ENCODE measurements at places on chromosomes 16 and 17.

- H3K27me3 ChIP-seq, result no peaks in the 10 kb centered on the region
- peaks cover 33% of the 10 kb centered on the region for H3K4me1 ChIP-seq
- no peak overlapping the region for H3K4me3 ChIP-seq
- no peak for DNase-seq
Observed at GRCh38 chr17:31299624-31300023, 2.6 kb upstream of the OMG start.

DNA sequence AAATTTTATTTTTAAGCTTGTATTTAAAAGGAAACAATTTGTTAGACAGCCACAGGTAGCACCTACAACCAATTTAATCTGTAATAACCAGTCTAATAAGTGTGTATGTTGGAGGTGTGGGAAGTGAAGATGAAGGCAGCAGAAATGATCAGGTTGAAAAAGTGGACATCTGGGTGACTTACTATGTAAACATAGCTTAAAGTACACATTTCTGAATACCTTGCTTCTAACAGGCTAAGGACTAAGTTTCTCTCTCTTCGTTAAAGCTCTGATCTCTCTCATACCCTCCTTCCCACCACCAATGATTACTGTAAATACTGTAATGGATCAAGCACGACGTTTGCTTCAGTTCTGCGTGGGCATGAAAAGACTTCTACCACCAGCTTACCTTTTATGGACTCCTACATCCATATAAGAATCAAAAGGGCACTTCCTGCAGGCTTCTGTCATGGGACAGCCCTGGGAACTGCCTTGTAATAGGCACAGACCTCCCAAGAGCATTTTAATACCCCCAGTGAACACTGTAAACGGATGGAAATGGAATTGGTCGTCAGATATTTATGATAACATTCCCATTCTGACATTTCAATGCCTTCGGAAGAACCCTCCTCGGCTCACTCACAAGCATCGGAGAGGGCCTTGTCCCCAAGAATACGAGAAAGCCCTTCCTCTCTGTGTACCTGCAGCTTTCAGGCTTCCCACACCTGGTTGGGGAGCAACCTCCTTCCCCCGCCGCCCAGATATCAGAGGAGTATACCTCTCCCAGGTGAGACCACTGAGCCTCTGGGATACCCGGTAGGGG, 700 bp downstream of the CCDC43 start:
- DNase-seq, result peak; percentile 12
- no peaks in the 10 kb centered on the region for H3K27me3 ChIP-seq
- peaks cover 8% of the 10 kb centered on the region for H3K36me3 ChIP-seq
- H3K4me1 ChIP-seq, result peaks cover 27% of the 10 kb centered on the region
- peak overlapping the region; percentile 93 for H3K27ac ChIP-seq

DNA sequence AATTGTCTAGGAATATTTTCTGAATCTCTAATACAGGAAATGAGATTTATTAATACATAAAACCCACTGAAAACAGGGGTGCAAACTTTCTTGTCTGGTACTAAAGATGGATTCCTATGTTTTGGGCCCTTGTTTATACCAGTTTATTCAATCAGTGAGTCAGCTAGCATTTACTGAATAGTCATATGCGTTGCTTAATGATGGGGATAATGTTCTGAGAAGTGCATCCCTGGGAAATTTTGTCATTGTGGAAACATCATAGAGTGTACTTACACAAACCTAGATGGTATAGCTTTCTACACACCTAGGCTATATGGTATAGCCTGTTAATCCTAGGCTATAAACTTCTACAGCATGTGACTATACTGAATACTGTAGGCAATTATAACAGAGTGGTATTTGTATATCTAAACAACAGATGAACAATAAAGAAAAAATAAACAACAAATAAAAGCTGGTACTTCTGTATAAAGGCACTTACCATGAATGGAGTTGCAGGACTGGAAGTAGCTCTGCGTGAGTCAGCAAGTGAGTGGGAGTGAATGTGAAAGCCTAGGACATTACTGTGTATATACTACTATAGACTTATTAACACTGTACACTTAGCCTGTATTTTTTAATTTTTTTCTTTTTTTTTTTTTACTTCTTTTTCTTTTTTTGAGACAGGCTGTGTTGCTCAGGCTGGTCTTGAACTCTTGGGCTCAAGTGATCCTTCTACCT, 63.7 kb downstream of the SIAH1 start:
- peaks cover 26% of the 10 kb centered on the region for H3K36me3 ChIP-seq
- H3K4me1 ChIP-seq, result peaks cover 48% of the 10 kb centered on the region
- no peak overlapping the region for H3K4me3 ChIP-seq
- no peaks in the 10 kb centered on the region for H3K27me3 ChIP-seq

DNA sequence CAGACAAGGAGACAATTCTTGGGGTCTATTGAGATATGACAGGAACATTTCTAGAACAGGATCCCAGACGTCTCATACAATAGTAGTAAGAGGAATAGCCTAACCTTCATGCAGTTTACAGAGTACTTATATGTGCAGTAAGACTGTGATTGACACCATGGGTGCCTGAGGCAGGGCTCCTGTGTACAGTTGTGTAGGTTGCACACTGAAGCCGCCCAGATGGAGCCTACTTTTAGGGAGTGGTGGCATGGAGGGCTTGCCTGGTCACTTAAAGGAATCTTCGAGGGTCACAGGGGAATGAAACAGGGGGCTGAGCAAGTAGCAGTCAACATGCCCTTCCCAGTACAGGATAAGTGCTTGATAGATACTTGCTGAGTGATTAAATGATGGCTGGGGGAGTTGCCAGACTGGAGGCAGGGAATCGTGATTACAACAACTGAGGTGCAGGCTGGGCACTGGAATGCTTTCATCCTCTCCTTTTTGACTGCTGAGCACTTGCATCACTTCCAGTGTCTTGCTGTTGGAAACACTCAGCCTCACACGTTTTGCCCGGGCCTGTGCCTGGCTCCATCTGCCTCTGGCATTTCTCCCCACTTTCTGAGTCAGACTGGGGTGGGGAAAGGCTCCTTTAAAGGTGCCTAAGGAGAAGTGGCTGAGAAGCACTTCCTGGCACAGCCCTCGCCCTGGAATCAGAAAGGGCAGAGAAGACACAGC, 71.0 kb downstream of the COPRS start:
- H3K36me3 ChIP-seq, result no peaks in the 10 kb centered on the region
- peaks cover 2% of the 10 kb centered on the region for H3K4me1 ChIP-seq
- H3K27ac ChIP-seq, result no peak overlapping the region
- no peak overlapping the region for H3K4me3 ChIP-seq
- no peak for DNase-seq

DNA sequence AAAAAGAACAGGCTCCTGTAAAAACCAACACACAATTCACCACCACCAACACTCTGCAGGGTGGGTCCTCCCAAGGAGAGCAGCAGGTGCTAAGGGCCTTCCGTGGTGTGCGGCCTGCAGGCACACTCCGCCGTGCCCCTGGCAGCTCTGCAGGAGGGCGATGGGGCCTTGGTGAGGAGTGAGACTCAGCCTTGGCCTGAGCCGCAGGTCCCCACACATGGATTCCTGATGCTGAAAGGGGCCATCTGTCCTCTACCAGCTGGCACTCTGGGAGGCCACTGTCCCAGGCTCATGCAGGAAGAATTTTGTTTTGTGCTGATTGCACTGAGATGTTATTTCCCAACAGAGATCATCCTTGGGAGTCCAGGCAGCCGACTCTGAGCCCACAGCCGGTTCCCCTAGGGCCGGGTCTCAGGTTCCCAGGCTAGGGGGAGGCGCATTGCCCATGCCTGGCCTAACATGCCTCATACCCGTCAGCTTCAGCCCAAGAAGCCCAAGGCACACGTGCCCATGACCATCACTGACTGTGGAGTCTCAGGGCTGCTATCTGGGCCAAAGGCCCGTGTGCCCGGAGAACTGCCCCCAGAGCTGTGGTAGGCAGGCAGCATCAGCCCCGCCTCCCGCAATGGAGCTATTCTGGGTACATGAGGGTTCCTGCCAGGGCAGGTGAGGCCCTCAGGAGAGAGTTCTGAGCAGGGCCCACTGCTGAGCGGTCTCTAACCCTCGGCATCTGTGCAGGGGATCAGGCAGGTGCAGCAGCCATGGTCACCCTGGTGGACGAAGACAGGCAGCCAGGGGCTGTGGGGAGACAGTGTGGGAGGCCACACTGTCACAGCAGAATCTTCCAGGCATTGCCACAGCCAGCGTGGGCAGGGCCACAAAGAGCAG, 97.9 kb upstream of the ZNF469 start:
- H3K4me3 ChIP-seq, result no peak overlapping the region
- peaks cover 2% of the 10 kb centered on the region for H3K36me3 ChIP-seq
- DNase-seq, result no peak
- no peak overlapping the region for H3K27ac ChIP-seq
- no peaks in the 10 kb centered on the region for H3K27me3 ChIP-seq

GRCh38 chr17:78524870-78525510, 52.2 kb downstream of the DNAH17 start:
- H3K4me3 ChIP-seq, result no peak overlapping the region
- H3K36me3 ChIP-seq, result no peaks in the 10 kb centered on the region
- H3K27ac ChIP-seq, result no peak overlapping the region
- no peaks in the 10 kb centered on the region for H3K4me1 ChIP-seq

- peaks cover 47% of the 10 kb centered on the region for H3K36me3 ChIP-seq
- no peak for DNase-seq
- H3K4me3 ChIP-seq, result no peak overlapping the region
- H3K27me3 ChIP-seq, result no peaks in the 10 kb centered on the region
- no peak overlapping the region for H3K27ac ChIP-seq
Observed at GRCh38 chr17:36505171-36505570, 18.7 kb downstream of the ZNHIT3 start.

DNA sequence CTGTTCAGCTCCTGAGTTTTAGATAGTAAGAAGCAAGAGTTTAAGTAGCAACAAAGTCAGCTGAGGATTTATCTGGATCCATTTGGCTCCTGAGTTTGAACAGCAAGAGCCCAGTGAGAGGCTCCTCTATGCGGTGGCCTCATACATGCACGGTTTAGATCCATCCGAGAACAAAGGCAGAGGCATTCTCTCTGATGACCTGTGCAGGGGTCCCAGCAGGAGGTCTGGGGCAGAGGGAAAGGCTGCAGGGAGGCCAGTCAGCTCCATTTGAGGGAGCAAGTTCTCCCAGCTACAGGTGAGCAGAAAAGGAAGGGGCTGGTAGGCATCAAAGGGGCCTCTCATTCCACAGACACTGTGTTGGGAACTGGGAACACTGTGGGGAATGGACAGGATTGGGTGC, 16.5 kb downstream of the PITPNM3 start:
- H3K36me3 ChIP-seq, result no peaks in the 10 kb centered on the region
- H3K4me3 ChIP-seq, result no peak overlapping the region
- no peaks in the 10 kb centered on the region for H3K4me1 ChIP-seq
- no peak for DNase-seq
- H3K27me3 ChIP-seq, result no peaks in the 10 kb centered on the region
- H3K27ac ChIP-seq, result no peak overlapping the region

DNA sequence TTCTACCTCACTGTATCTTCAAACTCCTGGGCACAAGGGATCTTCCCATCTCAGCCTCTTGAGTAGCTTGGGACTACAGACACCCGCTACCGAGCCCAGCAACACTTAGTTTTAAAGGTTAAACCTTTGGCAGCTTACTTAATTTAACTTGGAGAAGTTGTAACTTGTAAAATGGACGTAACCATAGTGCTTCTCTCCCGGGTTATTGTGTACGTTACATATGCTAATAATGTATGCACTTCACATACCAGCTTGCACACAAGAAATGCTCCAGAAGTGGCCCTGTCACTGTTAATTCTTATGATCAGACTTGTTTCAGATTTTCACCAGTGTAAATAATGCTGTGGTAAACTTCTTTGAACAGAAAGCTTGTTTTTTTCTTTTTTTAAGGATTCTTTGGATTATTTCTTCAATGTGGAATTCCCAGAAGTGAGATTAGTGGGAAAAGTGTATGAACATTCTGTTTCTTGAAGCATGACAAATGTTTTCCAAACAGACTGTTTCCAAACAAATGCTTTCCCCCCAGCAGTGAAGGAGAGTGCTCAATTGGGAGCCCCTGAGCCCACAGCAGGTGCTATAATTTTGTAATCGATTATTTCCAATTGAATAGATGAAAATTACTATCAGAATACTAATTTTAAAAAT, 61.5 kb downstream of the EPN2 start:
- no peak for DNase-seq
- H3K27ac ChIP-seq, result no peak overlapping the region
- no peaks in the 10 kb centered on the region for H3K36me3 ChIP-seq
- H3K27me3 ChIP-seq, result peaks cover 3% of the 10 kb centered on the region

- peaks cover 25% of the 10 kb centered on the region for H3K4me1 ChIP-seq
- H3K36me3 ChIP-seq, result peaks cover 2% of the 10 kb centered on the region
- no peak for DNase-seq
Observed at GRCh38 chr16:8619671-8620370, 1.7 kb upstream of the METTL22 start.

DNA sequence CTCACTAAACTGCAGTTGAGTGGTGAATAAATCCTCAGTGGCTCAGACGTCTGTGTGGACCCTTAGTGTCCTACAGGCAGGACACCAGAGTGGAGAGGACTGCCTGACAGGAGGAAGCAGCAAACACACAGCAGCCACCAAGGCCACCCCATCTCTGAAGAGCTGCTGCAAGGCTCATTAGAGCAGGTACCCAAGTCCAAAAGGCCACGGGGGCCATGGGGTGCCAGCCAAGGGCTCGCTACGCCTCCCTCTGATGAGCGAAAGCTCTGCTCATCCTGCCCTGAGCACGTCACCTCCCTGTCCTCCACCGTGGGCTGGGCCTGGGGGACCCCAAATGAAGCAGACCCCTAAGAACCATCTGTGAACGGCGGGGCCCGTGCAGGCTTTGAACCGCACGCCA, 70.1 kb upstream of the DOC2B start:
- no peaks in the 10 kb centered on the region for H3K27me3 ChIP-seq
- H3K36me3 ChIP-seq, result no peaks in the 10 kb centered on the region
- no peak overlapping the region for H3K27ac ChIP-seq
- DNase-seq, result no peak

DNA sequence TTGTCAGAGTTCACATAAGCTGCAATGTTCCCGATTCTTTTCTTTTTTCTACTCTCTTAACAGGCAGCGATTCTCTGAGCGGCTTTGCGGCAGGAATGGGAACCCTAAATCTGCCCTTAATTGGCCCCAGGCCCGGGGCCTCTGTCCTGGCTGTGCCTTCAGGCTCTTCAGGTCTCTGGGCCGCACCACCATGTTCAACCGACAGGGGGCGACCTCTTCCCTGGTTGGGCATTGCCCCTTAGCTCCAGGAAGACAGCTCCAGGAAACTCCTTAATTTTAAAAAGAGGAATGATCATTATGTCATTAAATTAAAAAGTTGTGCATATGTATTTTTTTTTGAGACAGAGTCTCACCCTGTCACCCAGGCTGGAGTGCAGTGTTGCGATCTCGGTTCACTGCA, 20.3 kb downstream of the CACNG5 start:
- H3K27ac ChIP-seq, result no peak overlapping the region
- no peaks in the 10 kb centered on the region for H3K36me3 ChIP-seq
- no peaks in the 10 kb centered on the region for H3K4me1 ChIP-seq
- H3K4me3 ChIP-seq, result no peak overlapping the region
- DNase-seq, result peak; percentile 72

DNA sequence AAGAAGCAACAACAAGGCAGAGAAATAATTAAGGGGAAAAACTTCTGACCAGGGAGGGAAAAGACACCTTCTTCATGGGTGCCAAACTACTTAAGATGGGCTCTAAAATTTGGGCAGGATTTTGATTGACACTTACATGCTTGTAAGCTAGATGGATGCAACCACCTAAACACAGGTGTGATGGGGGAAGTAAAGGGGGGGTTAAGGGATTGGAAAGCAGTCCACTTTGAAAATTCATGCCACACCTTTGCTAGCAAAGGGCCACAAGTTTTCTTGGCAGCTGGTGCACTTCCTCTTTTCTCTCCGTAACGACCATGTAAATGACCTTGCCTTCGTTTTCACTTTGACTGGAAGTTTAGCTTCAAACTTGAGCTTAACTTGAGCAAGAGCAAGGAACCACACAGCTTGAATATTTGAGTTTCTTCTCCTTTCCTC, 14.3 kb upstream of the PRKAR1A start:
- H3K4me3 ChIP-seq, result no peak overlapping the region
- H3K4me1 ChIP-seq, result peaks cover 21% of the 10 kb centered on the region
- peak overlapping the region; percentile 73 for H3K27ac ChIP-seq

All from activated CD4-positive, alpha-beta T cell treated with anti-CD3 and anti-CD28 coated beads for 36 hours (primary cell).